ENCODE measurements at places on chromosomes 1 and 21.

GRCh38 chr1:32068957-32069588 is 3.7 kb upstream of the TMEM39B start:
- DNase-seq = no peak

DNA sequence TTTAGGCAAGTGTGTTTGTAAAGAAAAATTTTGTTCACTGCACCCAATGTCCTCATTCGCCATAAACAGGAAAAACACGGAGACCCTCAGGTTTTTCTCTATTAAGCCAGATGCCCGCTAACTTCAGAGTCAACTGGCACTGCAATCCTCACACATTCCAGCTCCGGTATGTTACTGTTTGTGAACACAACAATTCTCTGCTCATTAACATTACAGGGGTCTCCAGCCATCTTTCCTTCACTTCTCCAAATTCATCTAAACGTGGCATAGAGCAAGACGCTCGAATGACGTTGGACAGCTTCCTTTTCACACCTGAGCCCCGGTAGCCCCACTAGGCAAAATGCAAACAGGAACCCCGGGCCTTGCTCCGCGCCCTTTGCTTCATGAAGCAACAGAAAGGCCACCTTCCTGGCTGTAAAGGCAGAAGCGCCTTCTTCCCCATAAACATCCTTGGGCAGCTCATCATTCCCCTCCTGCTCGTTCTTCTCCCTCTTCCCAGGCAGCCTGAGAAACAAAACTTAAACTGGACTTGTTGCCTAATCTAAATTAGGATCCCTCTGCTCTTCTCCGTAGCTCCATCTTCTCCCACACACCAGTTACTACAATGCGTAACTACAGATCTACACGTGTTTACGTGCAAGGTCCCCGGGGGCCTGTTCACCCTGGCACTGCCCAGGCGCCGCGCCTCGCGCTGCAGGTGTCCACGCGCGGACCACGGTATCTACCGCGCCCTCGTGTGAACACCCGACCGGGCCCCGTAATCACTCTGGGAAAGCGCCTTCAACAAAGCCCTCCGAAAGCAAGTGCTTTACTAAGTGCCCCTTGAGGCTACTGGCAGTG is 1.2 kb downstream of the LBR start:
- peak; percentile 52 for DNase-seq

GRCh38 chr1:227156520-227156919 is 161.8 kb downstream of the CDC42BPA start:
- DNase-seq = no peak

DNA sequence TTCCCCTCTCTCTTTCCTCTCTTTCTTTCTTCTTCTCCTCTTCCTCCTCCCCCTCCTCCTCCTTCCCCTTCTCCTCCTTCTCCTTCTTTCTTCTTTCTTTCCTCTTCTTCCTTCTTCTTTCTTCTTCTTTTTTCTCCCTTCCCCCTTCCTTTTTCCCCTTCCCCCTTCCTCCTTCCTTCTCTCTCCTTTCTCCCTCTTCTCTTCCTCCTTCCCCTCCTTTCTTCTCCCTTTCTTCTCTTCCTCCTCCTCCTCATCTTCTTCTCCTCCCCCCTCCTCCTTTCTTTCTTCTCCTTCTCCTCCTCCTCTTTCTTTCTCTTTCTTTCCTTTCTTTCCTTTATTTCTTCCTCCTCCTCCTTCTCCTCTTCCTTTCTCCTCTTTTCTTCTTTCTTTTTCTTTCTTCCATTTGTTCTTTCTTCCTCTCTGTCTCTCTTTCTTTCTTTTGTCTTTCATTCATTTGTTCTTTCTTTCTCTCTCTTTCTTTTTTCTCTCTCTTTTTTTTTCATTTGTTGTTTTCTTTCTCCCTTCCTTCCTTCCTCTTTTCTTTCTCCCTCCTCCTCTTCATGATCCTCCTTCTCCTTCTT is 26.5 kb downstream of the HRNR start:
- no peak for DNase-seq

DNA sequence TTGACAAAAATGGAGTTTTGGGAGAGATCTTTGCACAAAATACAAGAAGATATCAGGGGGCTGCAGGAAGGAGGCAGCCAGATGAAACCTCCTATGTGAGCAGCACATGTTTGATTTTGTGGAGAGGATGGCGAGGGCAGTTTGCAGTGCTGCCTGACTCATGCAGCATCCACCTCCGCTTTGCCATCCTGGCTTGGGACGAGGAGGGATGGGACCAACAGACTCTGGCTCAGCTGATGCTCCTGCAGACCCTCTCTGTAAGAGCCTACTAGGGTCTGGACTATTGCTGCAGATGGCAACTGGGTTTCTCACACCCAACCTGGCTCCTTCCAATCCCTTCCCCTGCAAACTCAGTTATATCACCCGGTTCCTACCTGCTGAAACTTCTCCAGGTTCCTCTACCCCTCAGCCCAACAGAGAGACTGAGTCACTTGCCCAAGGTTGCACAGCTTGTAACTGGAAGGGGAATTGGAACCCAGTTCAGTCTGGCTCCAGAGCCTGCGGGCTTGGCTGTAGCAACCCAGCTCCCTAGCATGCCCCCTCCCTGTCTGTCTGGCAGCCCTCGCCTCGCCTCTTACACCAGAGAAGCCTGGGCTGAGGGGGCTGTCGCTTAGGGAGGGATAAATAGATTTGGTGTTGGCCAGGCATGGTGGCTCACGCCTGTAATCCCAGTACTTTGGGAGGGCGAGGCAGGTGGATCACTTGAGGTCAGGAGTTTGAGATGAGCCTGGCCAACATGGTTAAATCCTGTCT is 205.8 kb downstream of the PTPRU start:
- no peak for DNase-seq

DNA sequence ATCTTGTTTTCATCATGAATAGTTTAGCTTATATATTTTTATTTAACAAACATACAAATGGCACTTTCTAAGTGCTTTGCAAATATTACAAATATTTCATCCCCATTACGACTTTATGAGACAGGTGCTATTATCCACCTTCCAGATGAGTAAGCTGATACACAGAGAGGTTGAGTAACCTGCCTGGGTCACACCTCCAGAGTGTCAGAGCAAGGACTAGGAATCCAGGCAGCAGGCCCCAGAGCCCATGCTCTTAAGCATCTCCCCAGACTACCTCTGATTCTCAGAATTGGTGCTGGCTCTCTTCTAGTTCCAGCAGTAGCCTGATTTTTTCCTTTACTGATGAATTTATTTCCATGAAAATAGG is 40.0 kb downstream of the EPHB2 start:
- no peak for DNase-seq

- DNase-seq = no peak
Measured at GRCh38 chr1:168291222-168291837, 10.7 kb downstream of the TBX19 start.

DNA sequence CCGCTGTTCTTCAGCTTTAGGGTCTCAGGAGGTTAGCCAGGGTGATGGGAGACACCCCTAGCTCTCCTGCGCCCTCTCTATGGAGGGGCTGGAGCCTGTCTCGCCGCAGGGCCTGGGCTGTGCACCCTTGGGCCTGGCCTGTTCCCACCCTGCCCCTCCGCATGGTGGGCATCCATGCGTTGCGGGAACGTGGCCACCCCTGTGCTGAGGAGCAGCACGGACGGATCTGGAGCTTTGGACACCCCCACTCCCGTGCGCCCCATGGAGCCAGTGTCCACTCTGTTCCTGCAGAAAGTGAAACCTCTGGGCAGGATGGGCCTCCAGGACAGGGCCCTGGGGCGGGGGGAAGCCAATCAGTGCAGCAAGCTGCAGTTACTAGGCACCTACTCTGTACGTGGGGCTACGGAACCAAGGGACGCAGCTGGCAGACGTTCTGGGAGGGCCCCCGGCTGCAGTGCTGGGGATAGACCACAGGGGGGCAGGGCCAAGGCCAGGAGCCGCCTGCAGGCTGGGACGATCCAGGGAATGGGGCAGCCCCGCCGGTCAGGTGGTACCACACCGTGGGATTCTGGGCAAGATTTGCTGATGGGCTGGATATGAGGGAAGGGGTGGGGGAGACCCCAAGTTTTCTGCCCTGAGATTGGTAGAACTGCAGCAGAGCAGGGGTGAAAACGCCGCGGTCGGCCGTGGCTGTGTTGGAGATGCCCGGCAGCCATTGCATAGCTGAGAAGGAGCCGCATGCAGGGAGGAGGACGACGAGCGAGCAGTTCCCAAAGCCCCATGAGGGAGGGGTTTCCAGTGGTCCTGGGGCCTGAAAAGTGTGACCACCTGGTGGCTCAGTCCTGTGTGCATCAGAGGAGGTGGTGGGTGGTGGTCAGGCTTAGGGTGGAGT is 43.3 kb downstream of the TP73 start:
- no peak for DNase-seq

DNA sequence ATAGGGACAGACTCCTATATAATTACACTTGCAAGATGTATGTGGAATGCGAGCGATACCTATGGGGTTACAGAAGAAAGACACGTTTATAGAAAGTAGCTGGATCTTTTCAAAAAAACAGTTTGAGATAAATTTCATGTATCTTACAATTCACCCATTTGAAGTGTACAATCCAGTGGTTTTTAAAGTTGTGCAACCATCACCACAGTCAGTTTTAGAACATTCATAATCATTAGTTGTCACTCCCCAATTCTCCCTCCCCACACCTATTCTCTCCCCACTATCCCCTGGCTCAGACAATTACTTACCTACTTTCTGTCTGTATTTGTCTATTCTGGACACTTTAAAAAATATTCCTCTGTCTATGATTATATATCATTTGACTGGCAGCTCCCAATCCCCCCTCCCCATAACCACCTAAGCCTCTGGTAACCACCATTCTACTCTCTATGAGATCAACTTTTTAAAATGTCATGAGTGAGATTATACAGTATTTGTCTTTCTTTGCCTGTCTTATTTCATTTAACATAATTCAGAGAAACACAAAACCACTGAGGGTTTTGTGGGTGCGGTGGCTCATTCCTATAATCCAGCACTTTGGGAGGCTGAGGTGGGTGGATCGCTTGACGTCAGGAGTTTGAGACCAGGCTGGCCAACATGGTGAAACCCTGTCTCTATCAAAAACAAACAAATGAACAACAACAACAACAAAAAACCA is 39.1 kb downstream of the MRPS6 start:
- no peak for DNase-seq

DNA sequence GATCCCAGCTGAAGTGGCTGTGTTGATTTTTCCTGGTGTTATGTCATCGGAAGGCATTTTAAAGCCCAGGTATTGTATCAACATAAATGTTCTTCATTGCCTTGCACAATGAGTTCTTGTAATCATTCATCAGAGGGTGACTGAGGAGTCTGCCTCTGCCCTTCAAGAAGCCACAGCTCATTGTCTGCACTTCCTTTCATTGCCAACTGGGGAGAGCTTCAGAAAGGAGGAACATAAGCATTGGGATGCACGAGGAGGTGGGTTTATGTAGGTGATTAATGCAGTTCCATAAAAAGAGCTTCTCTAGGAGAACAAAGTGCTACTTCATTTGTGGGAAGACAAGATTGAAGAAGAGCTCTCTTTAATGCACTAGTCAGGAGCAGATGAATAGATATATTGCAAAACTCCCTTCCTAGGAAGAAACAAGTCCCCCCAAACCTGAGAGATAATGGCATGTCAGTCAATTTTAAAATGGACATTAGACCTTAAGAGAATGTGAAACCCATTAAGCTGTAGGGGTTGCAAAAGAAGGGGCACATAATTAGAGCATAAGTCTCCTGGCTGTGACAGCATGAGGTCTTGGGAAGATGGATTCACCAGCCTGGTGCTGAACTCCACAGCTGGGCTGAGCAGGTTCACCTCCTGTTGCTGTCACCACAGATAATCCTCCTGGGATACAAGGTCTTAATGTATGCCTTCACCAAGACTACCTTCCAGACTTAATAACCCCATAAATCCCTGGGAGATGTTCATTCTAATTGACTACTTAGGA is 124.6 kb downstream of the BACH1 start:
- no peak for DNase-seq

DNA sequence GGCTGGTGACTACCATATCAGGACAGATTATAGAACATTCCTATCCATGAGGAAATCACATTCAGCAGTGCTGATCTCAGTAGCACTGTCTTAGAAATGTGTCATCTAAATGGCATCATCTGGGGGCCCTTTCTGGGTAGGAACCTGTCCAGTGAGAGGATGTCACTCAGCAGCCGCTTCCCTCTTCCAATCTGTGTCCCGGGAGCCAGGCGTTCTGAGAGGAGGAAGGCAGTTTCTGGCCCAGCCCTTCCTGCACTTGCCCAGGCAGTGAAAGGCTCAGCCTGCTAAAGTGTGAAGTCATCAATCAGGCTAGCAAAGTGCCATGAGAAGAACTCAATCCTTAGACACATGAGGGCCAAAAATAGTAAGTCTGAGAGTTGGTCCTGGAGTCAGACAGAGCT is 25.6 kb downstream of the RAB4A start:
- DNase-seq = no peak

- no peak for DNase-seq
Measured at GRCh38 chr1:56803561-56804156, 15.5 kb downstream of the FYB2 start.

- DNase-seq = peak; percentile 66
Measured at GRCh38 chr1:50873458-50874187, 86.4 kb downstream of the FAF1 start.

GRCh38 chr1:4599521-4599920 is 54.9 kb upstream of the AJAP1 start:
- DNase-seq = no peak

DNA sequence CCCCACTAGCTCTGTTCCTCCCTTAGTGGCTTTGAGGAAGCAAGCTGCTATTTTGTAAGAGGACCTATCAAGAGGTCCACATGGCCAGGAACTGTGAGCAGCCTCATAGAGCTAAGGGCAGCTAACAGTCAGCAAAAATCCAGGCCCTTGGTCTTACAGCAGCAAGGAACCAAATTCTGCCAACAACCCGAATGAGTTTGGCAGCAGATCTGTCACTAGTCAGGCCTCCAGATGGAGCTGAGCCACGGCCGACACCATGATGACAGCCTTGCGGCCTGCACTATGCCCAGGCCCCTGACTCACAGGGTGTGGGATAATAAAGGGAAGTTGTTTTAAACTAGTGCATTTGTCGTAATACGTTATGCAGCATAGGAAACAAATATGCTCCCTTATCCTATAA is 28.0 kb upstream of the H3-3A start:
- peak; percentile 82 for DNase-seq

DNA sequence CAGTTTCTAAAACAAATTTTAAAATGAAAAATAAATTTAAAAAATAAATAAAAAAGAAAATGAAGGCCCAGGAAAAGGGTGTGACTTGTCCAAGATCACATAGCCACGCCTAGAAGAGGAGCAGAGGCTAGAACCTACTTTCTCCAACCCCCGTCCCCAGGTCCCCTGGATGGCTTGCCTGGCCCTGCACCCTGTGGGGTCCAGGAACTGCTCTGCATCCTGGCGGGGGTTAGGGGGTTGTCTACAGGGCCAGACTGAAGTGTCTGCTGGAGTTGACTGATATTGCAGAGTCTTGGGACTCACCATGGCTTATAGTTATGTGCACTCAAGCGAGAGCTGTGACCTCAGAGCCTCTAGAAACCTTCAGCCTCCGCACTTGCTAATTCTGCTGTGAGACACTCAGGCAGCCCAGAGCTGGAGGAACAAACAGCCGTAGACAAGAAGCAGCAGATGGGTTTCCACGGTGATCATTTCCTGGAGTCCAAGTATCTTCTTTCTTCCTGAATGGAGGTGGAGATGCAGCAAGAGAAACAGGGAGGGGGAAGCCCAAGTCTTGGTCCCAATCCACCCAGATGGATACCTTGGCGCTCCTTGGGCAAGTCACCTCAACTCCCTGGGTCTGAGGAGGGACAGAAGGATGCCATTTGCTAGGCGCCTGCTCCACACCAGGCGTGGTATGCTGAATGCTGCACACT is 5.2 kb upstream of the EXTL1 start:
- no peak for DNase-seq
